ENCODE measurements at places on chromosomes 2 and 18.

- H3K4me1 ChIP-seq = no peaks in the 10 kb centered on the region
- DNase-seq = no peak
- no peaks in the 10 kb centered on the region for H3K36me3 ChIP-seq
- H3K4me3 ChIP-seq = no peak overlapping the region
- H3K27ac ChIP-seq = no peak overlapping the region
Observed at GRCh38 chr2:4300616-4301015, 597.2 kb downstream of the DCDC2C start.

GRCh38 chr2:121888189-121888557, 132.7 kb downstream of the TSN start:
- no peak overlapping the region for H3K27ac ChIP-seq
- H3K27me3 ChIP-seq = no peaks in the 10 kb centered on the region
- DNase-seq = no peak
- no peaks in the 10 kb centered on the region for H3K4me1 ChIP-seq
- no peaks in the 10 kb centered on the region for H3K36me3 ChIP-seq

GRCh38 chr2:236172255-236173035, 4.3 kb upstream of the GBX2 start:
- peaks cover 3% of the 10 kb centered on the region for H3K4me1 ChIP-seq
- H3K27me3 ChIP-seq = peaks cover 44% of the 10 kb centered on the region
- peak overlapping the region; percentile 9 for H3K4me3 ChIP-seq
- H3K27ac ChIP-seq = no peak overlapping the region
- no peaks in the 10 kb centered on the region for H3K36me3 ChIP-seq
- DNase-seq = no peak

DNA sequence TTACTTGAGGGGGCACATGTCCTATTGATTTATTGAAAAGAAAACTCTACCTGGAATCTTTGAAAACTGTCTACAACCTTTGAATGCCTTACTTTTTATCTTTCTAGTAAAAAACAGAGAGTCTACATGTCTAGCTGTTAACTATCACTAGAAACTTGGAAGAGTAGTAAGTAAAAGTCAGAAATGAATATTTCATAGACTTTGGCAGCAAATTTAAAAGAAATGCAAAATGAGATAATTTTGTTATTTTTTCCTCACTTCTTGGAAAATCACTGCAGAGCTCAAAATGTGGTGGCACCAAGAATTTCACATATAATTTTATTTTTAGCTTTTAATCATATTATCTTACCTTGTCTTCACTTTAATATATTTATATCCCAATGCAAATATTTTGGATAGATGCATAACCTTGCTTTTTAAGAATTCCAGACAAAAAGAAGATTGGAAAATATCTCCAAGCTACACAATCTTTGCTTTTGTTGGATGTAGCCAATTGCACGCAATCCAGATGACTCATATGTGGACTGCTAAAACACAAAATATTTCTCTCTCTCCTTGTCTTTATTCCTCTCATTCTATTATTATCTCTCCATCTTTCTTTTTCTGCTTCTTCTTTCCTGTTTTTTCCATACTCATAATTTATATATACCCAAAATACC, 92.2 kb upstream of the DSEL start:
- no peaks in the 10 kb centered on the region for H3K27me3 ChIP-seq
- DNase-seq = no peak
- no peaks in the 10 kb centered on the region for H3K4me1 ChIP-seq

- H3K27ac ChIP-seq = no peak overlapping the region
- no peak overlapping the region for H3K4me3 ChIP-seq
- no peak for DNase-seq
- H3K4me1 ChIP-seq = no peaks in the 10 kb centered on the region
- H3K27me3 ChIP-seq = no peaks in the 10 kb centered on the region
Observed at GRCh38 chr2:96918754-96919550, 49.1 kb upstream of the SEMA4C start.
